ENCODE measurements at places on chromosomes 7 and 10.

DNA sequence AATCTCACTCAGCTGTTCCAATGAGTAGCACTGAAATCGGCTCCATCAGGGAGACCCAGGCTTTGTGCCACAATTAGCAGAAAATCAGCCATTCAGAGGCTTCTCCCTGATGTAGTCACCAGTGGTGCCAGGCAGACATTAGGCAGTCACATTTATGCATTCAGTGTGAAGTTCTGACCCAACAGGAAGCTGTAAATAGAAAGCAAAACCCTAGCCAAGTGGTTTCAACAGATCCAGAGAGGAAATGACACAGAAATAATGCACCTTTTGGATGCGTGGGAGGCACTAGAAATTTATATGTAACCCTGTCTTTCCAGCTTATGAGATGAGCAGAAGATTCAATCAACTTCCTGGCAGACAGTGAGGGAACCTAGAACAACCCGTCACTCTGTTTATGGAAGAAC lies 186.4 kb downstream of the PDE1C start:
- peak; percentile 42 for DNase-seq

DNA sequence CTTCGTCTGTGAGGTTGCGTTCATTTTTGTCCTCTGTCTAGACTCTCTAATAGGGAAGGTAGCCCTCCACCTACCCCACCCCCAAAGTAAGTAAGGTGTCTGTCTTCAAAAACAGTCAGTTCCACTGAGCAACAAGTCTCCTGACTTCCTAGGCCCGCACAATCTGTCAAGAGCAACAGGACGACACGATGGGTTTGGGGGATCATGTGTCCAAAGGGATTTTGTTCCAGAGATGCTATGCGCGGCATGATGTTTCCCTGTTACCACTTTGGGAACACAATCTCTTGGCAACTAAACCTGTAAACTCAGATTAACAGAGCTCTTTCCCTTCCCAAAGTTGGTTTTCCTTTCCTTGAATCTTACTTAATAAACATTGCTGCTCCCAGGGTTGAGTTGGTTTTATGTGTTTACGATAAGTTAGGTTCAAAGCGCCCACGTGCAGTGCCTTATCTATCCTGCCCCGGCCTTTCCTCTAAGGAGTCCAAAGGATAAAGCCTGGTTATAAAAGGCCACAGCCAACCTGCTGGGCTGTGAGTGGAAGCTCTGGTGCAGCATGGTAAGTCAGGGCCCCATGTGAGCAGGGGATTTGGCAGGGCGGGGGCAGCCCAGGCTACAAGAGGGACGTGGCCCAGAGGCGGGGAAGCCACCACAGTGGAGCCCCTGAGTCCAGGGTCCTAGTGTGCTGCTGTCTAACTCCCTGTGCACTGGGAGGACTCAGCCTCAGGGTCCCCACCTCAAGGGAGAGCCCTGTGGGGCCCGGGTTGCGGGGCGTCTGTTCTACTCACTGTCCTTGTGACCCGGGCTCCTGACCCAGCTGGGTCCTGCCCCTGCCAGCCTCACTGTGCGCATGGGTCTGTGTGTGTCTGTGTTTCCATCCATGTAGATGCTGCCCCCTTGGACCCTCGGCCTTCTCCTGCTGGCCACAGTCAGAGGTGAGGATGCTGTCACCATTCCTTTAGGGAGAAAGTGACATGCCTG lies at the start of gene PNLIPRP2:
TSS of gene PNLIPRP2 (plus strand) at position 531 of the 978 bp plus-strand sequence.
- DNase-seq: no peak

GRCh38 chr10:642186-642890 lies 47.1 kb downstream of the DIP2C start:
- DNase-seq: no peak

DNA sequence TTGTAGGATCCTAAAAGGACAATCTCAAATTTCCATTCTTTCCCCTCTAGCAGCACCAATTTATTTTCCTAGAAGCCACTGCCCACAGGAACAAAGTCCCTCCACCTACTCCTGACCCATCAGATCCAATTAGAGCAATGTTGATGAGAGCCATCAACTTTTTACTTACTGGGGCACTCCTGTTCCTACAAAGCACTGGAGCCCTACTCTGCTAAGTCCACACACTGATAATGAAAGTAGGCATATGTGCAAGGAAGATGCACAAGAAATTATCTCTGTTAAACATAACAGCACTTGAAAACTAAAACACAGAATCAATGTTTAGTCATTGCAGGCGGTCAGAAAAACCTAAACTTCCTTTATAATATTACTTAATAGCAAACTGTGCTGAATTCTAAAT lies 3.6 kb downstream of the HERPUD2 start:
- no peak for DNase-seq

- DNase-seq: no peak
Measured at GRCh38 chr10:57791546-57791945, 476.1 kb downstream of the IPMK start.

DNA sequence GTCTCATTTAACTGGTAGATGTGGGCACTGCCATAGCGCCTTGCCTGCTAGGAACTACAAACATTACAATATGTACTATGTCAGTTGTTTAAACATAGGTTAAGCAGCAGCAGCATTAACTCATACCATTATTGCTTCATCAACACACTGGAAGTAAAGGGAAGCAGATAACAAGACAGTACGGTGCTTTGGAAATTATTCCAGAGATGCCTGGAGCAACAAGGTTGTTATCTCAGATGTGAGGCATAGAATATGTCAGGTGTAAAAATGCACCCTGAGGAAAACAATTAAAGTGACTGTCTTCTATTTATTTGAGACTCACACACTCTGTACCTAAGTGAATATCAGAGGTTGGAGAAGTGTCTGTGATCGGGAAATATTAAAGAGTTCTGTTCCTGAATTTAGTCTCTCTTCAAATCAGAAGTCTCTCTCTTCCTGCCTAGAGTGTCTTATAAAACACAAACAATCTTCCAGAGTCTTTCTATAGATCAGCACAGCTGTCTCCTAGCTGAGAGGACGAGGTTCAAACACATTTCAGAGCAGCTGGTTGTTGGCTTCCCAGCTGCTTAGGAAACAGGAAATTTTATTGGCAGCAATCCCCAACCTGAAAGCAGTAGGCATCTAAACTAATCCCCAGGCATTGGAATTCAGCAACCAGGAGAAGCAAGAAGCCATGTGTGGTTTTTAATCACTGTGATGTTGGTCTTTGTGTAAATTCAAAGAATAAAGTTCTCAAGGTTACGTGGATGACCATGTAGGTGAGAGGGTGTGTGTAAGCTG lies 994.4 kb upstream of the LRRTM3 start:
- no peak for DNase-seq

DNA sequence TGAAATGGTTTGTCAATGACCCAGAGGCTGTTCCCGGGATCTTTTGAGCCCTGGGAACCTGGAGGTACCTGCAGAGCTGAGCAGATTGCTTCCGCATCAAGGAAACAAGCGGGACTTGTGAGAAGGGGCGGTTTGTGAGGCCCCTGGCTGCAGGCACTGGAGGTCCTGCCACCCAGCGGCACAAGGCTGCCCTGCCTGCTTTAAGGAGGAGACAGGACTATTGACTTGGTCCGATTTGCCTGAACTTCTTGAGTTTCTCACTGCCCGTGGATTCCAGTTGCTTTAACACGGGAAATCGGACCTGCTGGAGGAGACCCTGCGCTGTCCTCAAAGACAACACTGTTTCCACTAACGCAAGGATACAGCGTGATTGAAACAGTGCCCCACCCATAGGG lies 130.1 kb downstream of the DNAJB6 start:
- DNase-seq: no peak

DNA sequence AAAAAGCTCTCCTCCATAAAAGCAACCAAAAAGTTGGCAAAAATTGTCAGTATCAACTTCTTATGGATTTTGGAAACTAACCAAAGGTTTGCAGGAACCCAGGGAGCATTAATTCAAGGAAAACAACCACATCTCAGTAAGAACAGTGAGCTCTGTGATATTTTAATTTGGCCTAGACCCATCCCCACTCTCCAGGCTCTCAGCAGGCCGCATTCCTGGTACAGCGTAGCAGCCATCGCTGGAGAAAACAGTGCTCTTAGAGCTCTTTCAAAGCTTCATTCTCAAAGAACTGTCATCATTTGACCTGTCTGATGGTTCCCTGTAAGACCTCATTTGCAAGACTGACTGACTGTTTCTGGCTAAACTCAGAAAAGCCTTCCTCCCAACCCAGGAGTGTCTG lies 81.9 kb downstream of the NUDCD3 start:
- no peak for DNase-seq

DNA sequence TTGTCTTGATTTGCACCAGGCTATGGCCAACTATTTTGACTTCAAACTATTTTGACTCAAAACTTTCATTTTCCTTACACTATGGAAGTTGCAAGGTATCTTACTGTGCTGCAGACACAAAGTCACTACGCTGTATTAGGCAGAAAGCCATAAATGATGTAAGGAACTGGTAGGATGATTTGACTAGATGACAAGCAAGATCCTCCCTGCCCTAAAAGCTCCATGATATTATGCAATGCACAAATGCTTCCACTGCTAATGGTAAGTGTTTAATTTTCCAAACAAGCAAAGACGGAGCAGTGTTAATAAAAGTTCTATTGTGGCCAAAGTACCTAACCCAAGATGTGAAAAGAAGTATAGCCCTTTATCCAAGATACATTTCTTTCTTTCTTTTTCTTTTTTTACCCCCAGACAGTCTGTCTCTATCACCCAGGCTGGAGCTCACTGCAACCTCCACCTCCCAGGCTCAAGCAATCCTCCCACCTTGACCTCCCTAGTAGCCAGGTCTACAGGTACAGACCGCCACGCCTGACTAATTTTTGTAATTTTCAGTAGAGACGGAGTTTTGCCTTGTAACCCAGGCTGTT lies 98.2 kb downstream of the ANK3 start:
- DNase-seq: no peak

DNA sequence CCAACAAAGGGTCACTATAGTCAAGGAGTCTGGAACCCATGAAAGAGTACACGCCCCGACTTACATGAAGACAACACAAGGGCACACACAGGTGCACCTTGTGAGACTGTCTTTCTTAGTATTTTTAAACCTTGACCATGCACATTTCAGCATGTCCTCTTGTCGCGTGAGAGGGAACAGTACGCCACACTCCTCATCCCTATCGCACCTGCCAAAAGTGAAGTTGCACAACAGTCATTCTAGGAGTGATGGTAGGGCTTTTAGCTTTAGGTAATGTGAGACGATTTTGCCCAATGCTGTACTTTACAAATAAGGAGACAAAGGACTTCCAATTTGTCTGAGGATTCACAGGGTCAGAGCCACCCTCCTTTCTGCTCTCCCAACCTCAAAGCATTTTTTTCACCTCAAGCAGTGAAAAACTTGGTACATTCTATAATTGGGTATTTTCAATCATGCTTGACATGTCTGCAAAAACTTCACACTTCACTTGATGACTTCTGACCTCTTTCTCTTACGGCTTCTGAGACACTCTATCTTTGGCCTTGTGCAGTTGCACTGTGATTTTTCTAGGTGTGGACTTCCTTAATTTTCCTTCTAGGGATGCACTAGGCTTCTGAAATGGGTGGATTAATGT lies 173.9 kb upstream of the GRB10 start:
- DNase-seq: no peak

DNA sequence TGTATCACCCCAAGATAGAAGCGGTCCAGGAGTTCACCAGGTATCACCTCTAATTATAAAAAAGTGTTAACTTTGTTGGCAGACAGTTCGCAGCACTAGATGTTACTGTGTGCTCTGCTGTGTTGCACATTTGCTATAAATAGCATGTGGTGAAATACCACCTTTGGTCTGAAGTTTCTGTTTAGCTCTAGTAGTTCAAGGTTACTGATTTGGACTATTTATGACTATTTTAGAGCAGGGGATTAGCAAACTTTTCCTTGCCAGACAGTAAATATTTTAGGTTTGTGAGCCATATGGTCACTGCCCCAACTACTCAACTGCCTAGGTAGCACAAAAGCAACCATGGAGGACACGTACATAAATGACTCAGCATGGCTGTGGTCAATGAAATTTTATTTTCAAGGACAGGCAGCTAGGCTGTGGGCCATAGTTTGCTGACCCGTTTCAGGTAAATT lies 16.5 kb downstream of the DENND10 start:
- no peak for DNase-seq

- DNase-seq: peak; percentile 18
Measured at GRCh38 chr7:17422966-17423365, 124.5 kb downstream of the AHR start.

DNA sequence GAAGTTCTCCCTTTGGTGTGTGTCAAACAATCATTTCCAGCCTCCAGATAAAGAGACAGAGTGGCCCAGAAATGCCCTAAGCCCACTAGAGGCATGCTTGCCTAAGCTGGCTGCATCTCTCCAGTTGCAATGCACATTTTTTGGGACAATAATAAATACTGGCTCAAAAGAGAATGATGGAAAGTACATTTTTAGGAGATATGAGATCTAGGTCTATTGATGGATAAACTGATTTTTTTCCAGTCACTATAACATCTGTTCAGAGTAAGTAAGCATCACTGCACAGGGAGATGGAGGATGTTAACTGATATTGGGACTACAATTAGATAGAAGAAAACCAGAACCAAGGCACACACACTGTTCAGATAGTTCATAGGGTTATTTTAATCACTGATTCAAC lies 553.0 kb downstream of the GRM8 start:
- no peak for DNase-seq

DNA sequence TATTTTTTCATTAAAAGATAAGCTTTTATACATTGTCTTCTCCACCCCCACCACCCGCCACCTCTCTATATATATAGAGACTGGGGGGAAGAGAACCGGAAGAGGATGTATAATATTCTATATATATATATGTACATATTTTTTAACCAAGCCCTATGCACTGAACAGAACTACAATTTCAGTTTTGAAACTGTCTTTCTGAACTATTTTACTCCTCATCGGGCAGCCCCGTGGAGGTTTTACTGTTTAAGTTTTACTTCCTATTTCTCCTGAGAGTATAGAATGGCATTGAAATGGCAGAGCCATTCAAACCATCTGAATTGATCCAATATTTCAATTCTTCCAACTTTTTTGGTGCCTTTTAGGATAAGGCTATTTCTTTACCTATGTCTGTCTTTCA lies 1047.1 kb downstream of the NRG3 start:
- no peak for DNase-seq

GRCh38 chr10:10138685-10139084 lies 879.0 kb upstream of the CELF2 start:
- DNase-seq: no peak

DNA sequence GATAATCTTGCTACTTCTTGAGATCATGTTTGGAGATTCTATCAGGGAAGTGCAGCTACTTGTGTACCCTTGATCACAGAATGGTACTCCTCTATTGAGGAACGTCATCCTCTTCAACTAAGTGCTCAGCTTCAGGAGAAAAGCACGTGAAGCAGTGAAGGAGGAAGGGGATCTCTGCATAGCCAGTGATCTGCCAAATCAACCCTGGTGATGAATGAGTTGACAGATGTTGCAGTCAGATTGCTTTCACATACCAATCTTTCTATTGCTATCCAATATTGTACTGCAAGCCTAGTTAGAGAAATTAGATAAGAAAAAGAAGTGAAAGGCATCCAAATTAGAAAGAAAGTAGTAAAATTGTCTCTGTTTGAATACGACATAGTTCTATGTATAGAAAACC lies 309.4 kb downstream of the TWIST1 start:
- DNase-seq: no peak

DNA sequence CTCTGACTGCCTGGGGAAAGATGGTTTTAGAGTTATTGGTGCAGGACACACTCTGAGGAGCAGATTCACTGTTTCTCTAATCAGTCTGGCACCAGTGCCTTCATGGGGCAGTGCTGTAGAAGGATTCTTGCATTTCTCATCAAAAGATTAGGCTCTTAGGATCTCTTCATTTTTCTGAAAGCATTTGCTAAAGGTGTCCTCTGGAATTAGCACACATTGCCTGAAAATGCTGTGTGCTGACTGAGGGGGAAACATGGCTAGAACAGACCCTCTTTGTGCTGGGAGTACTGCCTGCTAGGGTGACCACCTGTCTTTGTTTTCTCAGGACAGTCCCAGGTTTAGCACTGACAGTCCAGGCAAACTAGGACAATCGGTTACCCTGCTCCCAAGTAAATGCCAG lies 301.0 kb downstream of the PTEN start:
- no peak for DNase-seq
